NCI-H1436 (cell line): ENCODE measurements at places on chromosomes 2 and 18.

DNA sequence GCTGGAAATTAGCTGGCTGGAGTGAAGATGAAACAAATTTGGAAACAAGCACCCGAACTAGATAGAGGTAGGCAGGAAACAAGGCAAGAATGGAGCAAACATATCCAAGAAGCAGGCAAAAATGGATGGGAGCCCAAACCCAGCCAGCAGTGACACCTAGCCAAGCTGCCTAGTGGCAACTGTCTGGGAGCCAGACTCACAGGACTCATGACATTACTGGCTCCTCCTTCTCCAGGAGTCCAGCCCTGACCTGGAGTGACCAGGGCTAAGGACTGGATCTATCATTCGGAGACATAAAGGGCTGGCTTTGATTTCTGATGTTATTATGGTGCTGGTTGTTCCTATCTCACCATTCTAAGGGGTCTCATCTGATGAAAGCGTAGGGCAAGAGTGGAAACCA, 21.3 kb upstream of the ALK start:
- DNase-seq = no peak

- DNase-seq = no peak
Observed at GRCh38 chr2:207891086-207891844, 121.6 kb upstream of the FZD5 start.

DNA sequence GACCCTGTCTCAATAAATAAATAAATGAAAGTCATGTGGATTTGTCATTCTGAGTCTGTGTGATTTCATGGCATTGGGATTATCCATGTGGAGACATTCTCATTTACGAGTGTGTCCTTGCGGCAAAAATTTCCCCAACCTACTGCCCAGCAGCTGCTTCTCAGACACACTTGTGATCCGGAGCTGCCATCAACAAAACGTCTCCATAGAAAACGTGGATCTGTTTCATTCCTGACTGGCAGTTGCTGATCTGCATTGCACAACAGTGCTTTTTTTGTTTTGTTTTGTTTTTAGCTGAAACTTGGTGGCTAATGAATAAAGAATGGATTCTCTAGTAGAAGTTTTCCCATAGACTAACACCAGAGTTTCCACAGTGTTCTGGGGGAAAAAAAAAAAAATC, 74.7 kb downstream of the TGIF1 start:
- no peak for DNase-seq

GRCh38 chr18:45652303-45653080, 37.2 kb downstream of the SLC14A2 start:
- no peak for DNase-seq

- no peak for DNase-seq
Observed at GRCh38 chr2:189874586-189875320, 90.5 kb downstream of the PMS1 start.

GRCh38 chr2:42673989-42674579, 89.9 kb downstream of the OXER1 start:
- DNase-seq = no peak

DNA sequence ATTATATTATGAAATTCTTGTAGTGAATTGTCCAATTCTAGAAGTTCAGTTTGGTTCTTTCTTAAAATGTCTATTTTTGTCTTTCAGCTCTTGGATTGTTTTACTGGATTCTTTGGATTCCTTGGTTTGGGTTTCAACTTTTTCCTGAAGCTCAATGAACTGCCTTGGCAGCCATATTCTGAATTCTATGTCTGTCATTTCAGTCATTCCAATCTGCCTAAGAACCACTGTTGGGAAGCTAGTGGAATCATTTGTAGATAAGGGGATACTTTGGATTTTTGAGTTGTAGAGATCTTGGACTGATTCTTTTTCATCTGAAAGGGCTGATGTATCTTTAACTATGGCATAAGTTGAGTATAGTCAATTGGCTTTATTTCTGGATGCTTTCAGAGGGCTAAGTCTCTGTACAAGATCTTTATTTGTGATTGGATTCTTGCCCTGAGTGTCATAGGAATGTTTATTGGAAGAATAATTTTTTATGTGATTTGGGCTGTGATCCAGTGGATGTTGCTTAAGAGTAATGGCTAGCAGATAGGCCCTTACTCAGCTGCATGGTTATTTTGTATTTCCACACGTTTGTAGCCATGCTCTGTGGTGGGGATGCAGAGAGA, 42.3 kb downstream of the SERPINB7 start:
- no peak for DNase-seq

DNA sequence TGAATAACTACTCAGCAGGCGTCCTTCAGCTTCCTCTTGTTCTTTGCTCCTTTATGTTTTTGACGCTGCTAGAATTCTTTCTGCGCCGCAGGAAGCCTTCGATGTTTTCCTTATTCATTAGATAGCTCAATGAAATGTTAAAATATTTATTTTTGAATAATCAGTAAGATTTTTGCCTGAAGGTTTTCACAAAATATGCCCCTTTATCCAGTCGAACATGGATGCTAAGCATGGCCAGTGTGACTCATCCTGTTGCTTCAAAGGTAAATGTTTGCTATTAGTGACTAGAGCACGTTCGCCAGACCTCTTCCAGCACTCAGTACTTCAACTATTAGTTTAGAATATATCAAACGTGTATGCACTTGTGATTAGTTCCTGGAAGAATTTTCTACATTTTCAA, 7.6 kb upstream of the MEIS1 start:
- DNase-seq = no peak

- DNase-seq = no peak
Observed at GRCh38 chr2:131146231-131146630, 41.1 kb downstream of the PLEKHB2 start.

DNA sequence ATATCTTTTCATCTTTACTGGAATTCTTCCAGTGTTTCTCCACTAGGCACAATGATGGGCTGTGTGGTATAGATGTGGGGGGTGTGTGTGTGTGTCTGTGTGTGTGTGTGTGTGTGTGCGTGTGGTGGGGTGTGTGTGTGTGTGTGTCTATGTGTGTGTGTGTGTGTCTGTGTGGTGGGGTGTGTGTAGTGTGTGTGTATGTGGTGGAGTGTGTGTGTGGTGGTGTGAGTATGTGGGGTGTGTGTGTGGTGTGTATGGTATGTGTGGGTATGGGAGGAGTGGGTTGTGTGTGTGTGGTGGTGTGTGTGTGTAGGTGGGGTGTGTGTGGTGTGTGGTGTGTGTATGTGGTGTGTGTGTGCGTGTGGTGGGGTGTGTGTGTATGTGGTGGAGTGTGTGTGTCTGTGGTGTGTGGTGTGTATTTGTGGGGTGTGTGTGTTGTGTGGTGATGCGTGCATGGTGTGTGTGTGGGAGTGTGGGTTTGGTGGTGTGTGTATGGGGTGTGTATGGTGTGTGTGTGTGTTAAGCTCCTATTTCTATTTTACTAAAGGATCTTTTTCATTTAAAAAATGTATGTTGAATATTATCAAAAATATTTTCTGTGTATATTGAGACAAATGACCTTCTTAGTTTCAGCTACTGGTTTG, 84.2 kb downstream of the IRS1 start:
- no peak for DNase-seq

- DNase-seq = no peak
Observed at GRCh38 chr2:156099382-156099781, 233.1 kb downstream of the NR4A2 start.
